Fibroblast of skin of back (primary cell): ENCODE measurements at places on chromosomes 12 and 14.

DNA sequence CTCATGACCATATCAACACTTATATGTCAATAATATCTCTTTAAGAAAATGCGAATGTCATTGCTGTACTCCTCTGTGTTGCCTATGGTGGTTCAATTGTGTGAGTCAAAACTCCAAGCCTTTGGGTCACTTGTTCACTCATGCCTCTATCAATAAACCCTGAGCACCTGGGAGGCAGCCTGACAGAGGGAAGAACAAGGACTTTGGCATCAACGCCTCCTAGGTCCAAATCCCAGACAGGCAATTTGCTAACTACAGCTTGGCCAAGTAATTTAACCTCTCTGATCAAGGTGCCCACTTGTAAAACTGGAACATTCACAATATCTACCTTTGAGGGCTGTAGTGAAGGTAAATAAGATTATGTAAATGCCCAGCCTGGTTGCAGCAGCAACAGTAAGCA, 137.8 kb downstream of the SAMD4A start:
- no peak for DNase-seq

GRCh38 chr14:72247896-72248465, 315.8 kb downstream of the RGS6 start:
- no peak for DNase-seq

DNA sequence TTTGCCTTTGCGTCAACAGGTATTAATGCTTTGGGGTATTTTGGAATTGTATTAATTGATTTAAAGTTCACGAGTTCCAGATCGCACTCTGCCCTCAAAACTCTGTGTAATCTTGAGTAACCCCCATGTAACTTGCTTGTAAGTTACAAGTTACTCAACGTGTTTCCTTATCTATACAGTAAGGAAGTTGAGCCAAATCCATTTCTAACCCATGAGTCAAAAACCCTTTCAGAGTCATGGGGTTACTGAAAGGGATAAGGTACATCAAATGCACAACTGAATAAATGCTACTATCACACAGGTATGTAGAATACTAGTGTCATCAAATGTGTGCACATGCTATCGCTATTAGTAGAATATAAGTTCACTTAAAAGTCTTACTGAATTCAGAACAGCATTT, 28.6 kb upstream of the ADAMTS20 start:
- DNase-seq, result no peak

DNA sequence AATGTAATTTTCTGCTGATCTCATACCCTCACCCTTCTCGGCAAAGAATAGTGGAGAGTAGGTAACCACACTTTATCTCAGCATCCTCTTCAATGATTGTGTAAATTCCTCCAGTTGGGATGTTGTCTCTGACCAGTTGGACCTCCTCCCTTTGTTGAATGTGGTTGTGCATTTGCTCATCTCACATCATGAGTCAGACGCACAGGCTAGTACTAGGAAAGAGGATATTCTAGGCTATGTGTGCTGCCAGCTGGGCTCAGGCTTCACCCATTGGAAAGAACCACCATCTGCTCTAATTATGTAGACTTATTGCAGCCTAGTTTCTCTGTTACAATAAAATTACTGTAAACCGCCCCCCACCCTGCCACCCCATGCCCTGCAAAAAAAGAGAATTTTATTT, 90.3 kb downstream of the LMO3 start:
- no peak for DNase-seq

- no peak for DNase-seq
Observed at GRCh38 chr14:55433880-55434804, 6.3 kb downstream of the TBPL2 start.
